ENCODE measurements at places on chromosomes 16 and 17. TPM values are rescaled to one million over a fixed set of nuclear protein-coding genes. Genes with fewer than 3 reads are reported as not detected.

Gene NTN3
- total RNA-seq = not detected

Gene ABCA3
- 6.3 TPM for total RNA-seq

Gene PRSS8
- not detected for total RNA-seq

Gene COX11
- 40.3 TPM for total RNA-seq

Gene TEKT1
- not detected for total RNA-seq

Gene LGALS9B
- total RNA-seq = not detected

Gene ZP2
- total RNA-seq = not detected

Gene CDIP1
- total RNA-seq = 9.5 TPM

Gene IFI35
- total RNA-seq = 31.0 TPM

Gene MRM3
- total RNA-seq = 16.5 TPM

Gene VPS25
- total RNA-seq = 61.9 TPM

Gene TMEM100
- 6.7 TPM for total RNA-seq

Gene MCRIP1
- 51.2 TPM for total RNA-seq

Gene ANTKMT
- total RNA-seq = 35.7 TPM

Gene SALL1
- 0.15 TPM for total RNA-seq

Gene BCO1
- total RNA-seq = not detected

All from breast epithelium (tissue), 4 donors.